WTC11 (cell line): ENCODE measurements at places on chromosomes 4 and X. TPM values are rescaled to one million over a fixed set of nuclear protein-coding genes. Genes with fewer than 3 reads are reported as not detected.

Gene FBXO8
- 7.5 to 10.5 TPM (median 9.0 TPM) in 3 replicates for total RNA-seq

Gene ABLIM2
- total RNA-seq: 2.6 to 3.9 TPM (median 2.8 TPM) in 3 replicates

Gene HSD17B10
- total RNA-seq: 101 to 108 TPM (median 106 TPM) in 3 replicates

Gene ZDHHC15
- 1.5 to 2.0 TPM (median 1.9 TPM) in 3 replicates for total RNA-seq

Gene FAM241A
- 0.22 to 0.23 TPM (median 0.23 TPM) in 3 replicates for total RNA-seq

Gene ADH1A
- 0.11 TPM in 1 of 3 replicates, not detected in the others for total RNA-seq

Gene MOB1B
- 26.1 to 28.6 TPM (median 28.0 TPM) in 3 replicates for total RNA-seq

Gene CXCL10
- not detected in 3 replicates for total RNA-seq

Gene ZNF718
- 11.8 to 12.5 TPM (median 12.0 TPM) in 3 replicates for total RNA-seq

Gene AFF2
- 6.0 to 7.6 TPM (median 6.9 TPM) in 3 replicates for total RNA-seq

Gene TAF7L
- total RNA-seq: 0.11 to 0.17 TPM in 2 of 3 replicates, not detected in the other

Gene HSPA4L
- total RNA-seq: 6.9 to 9.9 TPM (median 9.6 TPM) in 3 replicates

Gene FHDC1
- 15.5 to 18.1 TPM (median 17.1 TPM) in 3 replicates for total RNA-seq

Gene RTL3
- not detected in 3 replicates for total RNA-seq

Gene SPATA18
- total RNA-seq: 6.0 to 7.7 TPM (median 6.6 TPM) in 3 replicates

Gene EDA
- 11.3 to 15.1 TPM (median 12.9 TPM) in 3 replicates for total RNA-seq

Gene DUX4
- total RNA-seq: 0.52 TPM in 1 of 3 replicates, not detected in the others

Gene GRPR
- 8.9 to 18.4 TPM (median 18.0 TPM) in 3 replicates for total RNA-seq

Gene ATOH1
- 0.60 to 0.62 TPM (median 0.61 TPM) in 3 replicates for total RNA-seq

Gene SSX1
- total RNA-seq: 0.34 TPM in 1 of 3 replicates, not detected in the others

Gene KLB
- total RNA-seq: 0.09 to 0.14 TPM in 2 of 3 replicates, not detected in the other

Gene CHRNA9
- 1.2 to 1.9 TPM (median 1.8 TPM) in 3 replicates for total RNA-seq

Gene BTK
- total RNA-seq: 0.66 to 1.1 TPM (median 0.74 TPM) in 3 replicates

Gene FAM184B
- 0.11 to 0.23 TPM (median 0.17 TPM) in 3 replicates for total RNA-seq

Gene TLL1
- total RNA-seq: 0.46 to 0.98 TPM (median 0.63 TPM) in 3 replicates

Gene UGT2A1
- total RNA-seq: 0.34 to 0.81 TPM (median 0.44 TPM) in 3 replicates

Gene GIMD1
- total RNA-seq: not detected in 3 replicates

Gene TMEM271
- total RNA-seq: 0.14 to 0.31 TPM (median 0.16 TPM) in 3 replicates

Gene SLC26A1
- total RNA-seq: 0.14 to 0.85 TPM (median 0.25 TPM) in 3 replicates

Gene TRAPPC2
- total RNA-seq: 10.2 to 13.9 TPM (median 10.7 TPM) in 3 replicates

Gene UGT2B15
- total RNA-seq: 0.22 to 0.25 TPM (median 0.25 TPM) in 3 replicates

Gene FAM156B
- 10.1 to 12.7 TPM (median 12.4 TPM) in 3 replicates for total RNA-seq

Gene RAB40AL
- total RNA-seq: 0.20 TPM in 1 of 3 replicates, not detected in the others

Gene NLGN4X
- total RNA-seq: 53.8 to 66.9 TPM (median 63.3 TPM) in 3 replicates
